ENCODE measurements at places on chromosomes 16 and 17. TPM values are rescaled to one million over a fixed set of nuclear protein-coding genes. Genes with fewer than 3 reads are reported as not detected.

DNA sequence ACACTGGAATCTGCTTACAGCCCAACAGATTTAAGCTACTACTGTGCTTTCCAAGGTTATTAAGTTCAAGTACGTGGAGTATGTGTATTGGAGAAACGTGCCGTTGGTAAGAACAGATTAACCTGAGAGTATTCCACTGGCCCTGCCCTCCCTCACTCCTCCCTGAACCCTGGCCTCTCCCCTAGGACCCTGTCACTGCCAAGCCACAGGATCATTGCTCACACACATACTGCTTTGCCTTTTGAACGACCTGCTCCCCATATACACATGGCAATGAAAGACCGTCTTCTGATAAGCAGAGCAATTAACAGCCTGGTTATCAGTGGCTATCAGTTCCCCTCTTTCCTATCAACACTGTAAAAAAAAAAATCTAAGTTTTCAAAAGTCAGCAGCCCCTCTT, 458.9 kb upstream of the DYNLRB2 start:
- DNase-seq = no peak

DNA sequence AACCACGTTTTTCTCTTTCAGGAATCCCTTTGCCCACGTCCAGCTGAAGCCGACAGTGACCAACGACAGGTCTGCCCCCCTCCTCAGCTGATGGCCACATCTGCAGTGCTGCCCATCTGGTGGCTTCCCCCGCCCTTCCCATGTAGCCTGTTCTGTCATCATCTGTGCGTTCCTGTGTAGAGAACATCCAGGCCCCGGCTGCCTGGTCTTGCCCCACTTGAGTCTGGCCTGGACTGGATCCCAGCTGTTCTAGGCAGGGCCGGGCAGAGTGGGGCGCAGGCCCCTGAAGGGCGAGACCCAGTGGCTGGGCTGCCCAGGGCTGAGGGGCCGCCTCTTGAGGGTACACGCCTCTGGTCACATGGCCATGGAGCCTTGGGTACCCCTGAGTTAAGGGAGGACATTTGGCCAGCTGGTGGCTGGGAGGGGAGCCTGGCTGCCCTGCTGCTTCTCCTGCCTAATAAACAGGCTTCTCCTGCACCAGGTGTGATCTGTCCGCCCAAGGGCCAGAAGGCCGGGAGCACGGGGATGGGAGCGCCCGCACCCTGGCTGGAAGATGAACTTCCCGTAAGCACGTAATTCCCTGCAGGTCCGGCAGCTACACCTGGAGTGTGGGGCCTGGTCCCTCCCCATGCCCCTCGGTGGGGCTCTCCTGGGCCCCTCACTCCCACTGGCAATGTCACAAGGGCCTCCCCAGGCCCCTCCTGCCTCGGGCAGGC, 49.4 kb upstream of the PVALEF start:
- peak; percentile 44 for DNase-seq

GRCh38 chr16:66687906-66688625, 8.5 kb downstream of the CMTM4 start:
- no peak for DNase-seq

The TMEM97 gene
- 24.6 TPM for total RNA-seq

DNA sequence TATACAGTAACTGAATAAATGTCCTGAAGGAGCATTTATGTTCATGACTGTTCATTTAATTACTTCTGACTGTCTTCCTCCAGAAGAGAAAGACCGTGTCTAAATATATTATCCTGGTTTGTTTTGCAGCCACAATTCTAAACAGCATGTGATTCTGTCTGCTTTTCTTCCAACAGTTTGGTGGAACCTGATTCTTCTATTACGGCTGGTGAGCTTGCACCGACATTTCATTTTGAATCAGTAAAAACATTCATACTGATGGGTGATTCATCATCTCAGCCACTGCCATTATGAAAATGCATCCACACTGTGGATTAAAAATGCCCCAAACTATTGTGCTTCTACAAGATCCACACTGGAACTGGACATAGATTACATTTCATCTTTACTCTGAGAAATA, 16.9 kb downstream of the KNOP1 start:
- DNase-seq = no peak

All from occipital lobe (tissue), 3 donors.